ENCODE measurements at places on chromosomes 12 and 14.

- DNase-seq = no peak
These were observed 12.2 kb downstream of the ITPK1 start for GRCh38 chr14:93103392-93104080.

GRCh38 chr12:124273630-124274029, 21.3 kb upstream of the RFLNA start:
- peak; percentile 89 for DNase-seq

- no peak for DNase-seq
These were observed 3.3 kb downstream of the LRIG3 start for GRCh38 chr12:58916921-58917511.

- DNase-seq = peak; percentile 93
These were observed 21.6 kb downstream of the SPATS2 start for GRCh38 chr12:49388682-49389386.

- DNase-seq = no peak
These were observed 120.8 kb upstream of the PLXNC1 start for GRCh38 chr12:94027561-94027960.

- DNase-seq = no peak
These were observed 39.8 kb upstream of the LMNTD1 start for GRCh38 chr12:25592725-25593495.

- DNase-seq = no peak
These were observed 7.5 kb downstream of the RNF212B start for GRCh38 chr14:23245282-23245681.

DNA sequence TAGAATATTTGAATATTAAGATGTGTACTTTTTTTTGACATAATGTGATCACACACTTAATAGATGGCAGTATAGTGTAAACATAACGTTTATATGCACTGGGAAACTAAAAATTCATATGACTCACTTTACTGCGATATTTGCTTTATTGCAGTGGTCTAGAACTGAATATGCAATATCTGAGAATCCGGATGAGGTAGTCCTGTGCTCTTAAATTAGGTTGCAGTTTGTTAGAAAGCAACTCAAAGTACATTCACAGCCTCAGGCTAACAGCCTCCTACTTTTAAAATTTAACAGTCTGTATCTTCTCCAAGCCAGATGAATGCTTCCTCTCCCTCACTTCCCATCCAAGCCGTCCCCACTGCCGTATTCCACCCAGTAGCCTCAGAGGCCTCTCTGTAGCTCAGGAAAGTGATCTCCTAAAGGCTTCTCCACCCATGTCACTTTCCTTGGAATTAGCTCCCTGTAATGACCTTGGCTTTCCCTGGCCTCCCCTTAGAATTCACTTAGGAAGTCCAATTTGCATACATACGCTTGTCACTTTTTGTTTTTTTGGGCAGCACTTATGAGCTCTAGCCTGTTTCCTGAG, 43.7 kb downstream of the TESPA1 start:
- no peak for DNase-seq

DNA sequence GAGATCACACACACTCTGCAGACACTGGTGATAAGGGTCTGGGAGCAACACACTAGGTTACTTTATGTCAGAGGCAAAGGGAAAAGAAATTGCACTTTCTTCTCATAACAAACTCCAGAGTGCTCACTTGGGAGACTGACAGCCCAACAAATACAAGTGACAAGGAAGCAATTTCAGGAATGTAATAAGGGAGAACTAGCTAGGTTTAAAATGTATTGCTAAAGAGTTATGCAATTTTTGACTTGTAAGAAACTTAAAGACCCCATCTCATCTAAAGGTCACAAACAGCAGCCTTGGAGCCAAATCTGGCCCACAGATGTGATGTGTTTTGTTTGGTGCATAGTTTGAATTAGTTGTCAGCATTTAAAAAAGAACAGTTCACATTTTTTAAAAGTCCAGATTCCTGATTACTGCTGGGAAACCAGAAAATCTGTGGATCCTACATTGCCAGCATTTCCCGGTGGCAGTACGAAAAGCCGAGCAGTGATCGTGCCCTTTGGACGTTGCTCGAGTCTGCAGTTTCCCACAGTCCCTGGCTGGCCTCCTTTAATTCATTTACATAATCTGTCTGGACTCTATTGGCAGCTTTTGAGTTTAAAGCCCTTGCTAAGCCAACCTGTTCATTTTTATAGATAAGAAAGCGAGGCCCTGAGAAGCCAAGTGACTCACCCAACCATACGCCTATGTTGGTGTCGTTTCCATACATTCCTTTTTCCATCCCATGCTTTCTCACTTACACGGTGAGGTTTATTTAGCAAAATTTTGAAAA, 42.0 kb upstream of the ETV6 start:
- DNase-seq = no peak

GRCh38 chr12:2336409-2336829, 283.6 kb downstream of the CACNA1C start:
- DNase-seq = no peak

GRCh38 chr12:5160827-5161226, 117.1 kb downstream of the KCNA5 start:
- DNase-seq = peak; percentile 14

- no peak for DNase-seq
These were observed 15.6 kb downstream of the DGKA start for GRCh38 chr12:55946553-55946952.

DNA sequence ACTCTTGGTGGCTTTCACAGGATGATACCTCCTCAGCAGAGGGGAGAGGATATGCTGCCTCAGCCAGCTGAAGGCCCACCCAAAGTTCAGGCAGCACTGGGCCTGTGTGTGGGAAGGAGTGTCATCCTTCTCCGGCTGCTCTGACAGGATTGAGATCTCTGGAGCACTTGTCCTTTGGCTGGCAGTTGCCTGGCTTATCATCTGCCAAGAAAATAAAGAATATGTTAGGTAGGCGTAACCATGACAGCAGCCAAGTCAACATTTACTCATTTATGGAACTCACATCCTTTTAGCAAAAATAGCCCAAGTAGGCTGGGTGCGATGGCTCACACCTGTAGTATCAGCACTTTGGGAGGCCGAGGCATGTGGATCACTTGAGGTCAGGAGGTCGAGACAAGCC, 68.5 kb downstream of the PPFIBP1 start:
- DNase-seq = no peak

GRCh38 chr14:87824266-87824665, 168.7 kb downstream of the GALC start:
- DNase-seq = no peak

DNA sequence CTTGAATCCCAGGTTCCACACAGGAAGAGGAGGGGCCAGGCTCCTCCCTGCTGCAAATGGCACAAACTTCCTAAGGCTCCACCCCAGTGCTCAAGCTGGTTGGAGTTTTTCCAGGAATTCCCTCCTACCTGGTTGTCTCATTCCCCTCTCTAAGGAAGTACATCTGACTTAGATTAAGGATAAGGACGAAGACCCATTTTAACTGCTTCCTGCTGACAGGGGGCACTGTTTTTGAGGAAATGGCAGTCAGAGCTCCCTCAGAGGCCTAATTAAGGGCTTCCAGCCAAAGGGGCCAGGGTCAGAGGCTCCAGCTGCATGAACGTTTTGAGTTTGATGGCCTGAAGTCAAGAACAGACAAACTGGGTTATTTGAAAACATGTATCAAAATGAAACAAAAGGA, 1084.7 kb downstream of the SLC6A15 start:
- peak; percentile 83 for DNase-seq

GRCh38 chr12:14921218-14921617, 17.1 kb downstream of the ERP27 start:
- DNase-seq = no peak

DNA sequence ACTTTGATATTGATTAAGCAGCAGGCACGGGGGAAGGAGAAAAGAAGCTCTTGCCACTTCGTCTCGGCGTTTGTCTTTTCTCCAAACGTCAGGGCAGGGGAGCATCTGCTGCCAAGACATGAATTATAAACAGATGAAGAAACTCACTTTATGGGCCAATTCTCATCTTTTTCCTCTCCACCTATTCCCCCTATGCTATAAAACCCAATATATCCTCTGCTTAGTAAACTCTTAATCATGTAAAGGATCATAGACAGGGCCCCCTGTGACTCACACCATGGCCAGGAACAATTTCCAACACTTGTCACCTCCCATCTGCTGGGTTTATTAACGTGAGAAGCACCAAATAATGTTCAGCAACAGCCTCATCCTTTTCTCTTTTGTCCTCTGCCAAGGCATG, 1092.1 kb upstream of the TMEM132C start:
- DNase-seq = no peak

GRCh38 chr12:3559601-3560294, 68.7 kb downstream of the PRMT8 start:
- no peak for DNase-seq

- DNase-seq = no peak
These were observed 11.7 kb downstream of the TNFAIP2 start for GRCh38 chr14:103134919-103135318.

DNA sequence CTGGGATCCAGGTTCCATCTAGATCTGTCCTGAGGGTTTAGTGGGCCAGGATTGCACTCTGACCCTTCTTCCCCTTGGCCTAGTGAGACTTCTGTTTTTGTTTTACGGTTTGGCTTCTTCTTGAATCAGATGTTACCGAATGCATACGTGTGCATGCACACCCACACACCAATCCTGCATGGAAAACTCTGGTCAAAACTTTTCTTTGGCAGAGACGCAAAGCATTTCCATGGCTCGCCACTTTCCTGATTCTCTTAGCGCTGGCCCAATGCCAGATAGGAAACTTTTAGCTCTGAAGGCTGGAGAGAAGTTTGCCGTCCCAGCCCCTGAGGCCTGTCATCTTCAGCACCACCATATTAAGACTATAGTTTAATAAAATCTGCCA, 67.4 kb upstream of the ACTN1 start:
- no peak for DNase-seq

GRCh38 chr12:122123761-122124145, 45.2 kb downstream of the MLXIP start:
- DNase-seq = no peak

- no peak for DNase-seq
These were observed 18.6 kb downstream of the JDP2 start for GRCh38 chr14:75446447-75446846.

GRCh38 chr14:71698027-71698426, 234.2 kb upstream of the RGS6 start:
- DNase-seq = no peak

DNA sequence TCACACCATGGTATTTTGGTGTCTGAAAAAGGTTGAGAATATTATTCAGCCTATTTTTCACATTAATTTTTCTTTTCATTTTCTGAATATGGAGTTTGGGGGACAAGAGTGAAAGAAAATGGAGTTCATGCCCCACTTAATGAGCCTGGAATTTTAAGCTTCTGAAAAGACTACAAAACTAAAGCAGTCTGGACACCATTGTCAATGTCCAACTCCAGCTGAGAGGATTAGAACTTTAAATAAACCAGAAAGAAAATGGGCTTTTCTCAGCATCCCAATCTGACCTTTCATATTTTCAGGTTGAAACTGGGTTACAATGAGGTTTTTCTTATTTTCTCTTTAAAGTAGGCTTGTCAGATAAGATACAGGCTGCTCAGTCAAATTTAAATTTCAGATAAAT, 207.7 kb downstream of the SLC6A15 start:
- DNase-seq = no peak

- DNase-seq = no peak
These were observed 64.4 kb upstream of the KICS2 start for GRCh38 chr12:64286521-64286920.

GRCh38 chr12:68042212-68042699, 53.0 kb downstream of the IFNG-AS1 start:
- no peak for DNase-seq

Measured in H9 (cell line).